LoVo (cell line): ENCODE measurements at places on chromosomes 5 and 9.

GRCh38 chr9:35432076-35432475 is 57.8 kb upstream of the RUSC2 start:
- DNase-seq, result no peak

- no peak for DNase-seq
These were observed 12.7 kb upstream of the ZCCHC7 start for GRCh38 chr9:37107701-37108100.

DNA sequence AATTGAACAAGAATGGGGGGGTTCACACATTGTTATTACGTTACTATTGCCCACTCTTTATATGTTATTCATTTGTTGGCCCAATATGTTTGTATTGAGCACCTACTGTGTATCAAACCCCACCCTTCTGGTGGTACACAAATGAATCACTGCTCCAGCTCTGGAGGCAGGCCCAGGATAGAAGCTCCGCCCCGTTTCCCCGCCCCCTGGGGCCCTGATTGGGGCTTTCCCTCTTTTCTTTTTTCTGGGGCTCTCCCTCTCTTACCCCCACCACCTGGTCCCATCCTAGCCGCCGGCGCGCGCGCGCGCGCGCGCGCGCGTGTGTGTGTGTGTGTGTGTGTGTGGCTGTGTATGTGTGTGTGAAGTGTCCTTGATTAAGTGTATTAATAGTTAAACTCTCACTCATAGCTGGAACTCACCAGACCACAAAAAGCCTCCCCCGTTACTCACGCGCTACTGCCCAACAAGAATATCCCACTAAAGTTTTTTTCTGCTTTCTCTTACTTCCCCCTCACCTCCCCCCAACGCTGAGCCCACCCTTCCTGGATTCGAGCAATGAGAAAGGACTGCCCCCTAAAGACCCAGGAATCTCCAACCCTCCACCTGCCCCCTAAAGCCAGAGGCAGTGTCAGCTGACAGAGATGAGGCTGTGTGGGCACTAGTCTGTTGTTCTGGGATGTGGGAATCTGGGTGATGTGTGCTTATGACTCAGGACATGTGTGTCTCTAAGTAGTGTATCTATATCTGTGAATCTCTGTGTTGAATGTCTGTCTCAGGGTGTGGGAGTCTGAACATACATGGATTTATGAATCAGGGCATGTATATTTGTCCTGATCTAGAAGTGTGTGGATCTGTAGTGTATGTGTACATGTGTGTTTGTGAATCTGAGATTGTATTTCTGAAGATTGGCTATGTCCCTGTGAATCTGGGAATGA is 4.0 kb downstream of the CXXC5 start:
- no peak for DNase-seq

- DNase-seq, result no peak
These were observed 98.3 kb downstream of the SUSD1 start for GRCh38 chr9:112076814-112077213.

GRCh38 chr9:81408951-81409350 is 280.4 kb downstream of the TLE1 start:
- DNase-seq, result no peak

DNA sequence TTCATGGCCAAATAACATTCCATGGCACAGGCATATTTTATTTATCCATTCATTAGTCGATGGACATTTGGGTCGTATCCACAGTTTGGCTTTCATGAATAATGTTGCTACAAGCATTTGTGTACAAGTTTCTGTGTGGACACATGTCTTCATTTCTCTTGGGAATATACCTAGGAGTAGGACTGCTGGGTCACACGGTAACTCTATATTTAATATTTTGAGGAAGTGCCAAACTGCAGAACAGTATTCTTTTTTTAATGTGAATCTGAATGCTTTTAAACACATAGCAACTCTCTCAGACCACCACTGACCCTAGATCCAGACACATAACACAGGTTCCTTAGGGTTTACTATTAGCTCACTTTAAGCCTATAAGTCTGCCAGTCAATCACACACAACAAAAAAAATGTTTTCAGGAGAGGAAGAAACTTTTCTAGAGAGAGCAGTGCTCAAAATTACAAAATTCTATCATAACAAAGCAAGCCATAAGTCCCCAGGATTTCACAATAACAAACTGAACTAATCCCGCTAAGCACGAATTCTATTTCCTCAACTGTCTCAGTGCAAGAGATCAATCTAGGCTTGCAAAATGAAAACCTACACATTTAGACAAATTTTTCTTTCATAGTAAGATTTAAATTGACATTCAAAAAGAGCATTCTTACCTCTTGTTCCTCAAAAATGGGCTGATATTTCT is 41.8 kb upstream of the GABBR2 start:
- DNase-seq, result no peak

GRCh38 chr5:151123897-151124751 is 33.5 kb downstream of the ANXA6 start:
- DNase-seq, result peak; percentile 48

DNA sequence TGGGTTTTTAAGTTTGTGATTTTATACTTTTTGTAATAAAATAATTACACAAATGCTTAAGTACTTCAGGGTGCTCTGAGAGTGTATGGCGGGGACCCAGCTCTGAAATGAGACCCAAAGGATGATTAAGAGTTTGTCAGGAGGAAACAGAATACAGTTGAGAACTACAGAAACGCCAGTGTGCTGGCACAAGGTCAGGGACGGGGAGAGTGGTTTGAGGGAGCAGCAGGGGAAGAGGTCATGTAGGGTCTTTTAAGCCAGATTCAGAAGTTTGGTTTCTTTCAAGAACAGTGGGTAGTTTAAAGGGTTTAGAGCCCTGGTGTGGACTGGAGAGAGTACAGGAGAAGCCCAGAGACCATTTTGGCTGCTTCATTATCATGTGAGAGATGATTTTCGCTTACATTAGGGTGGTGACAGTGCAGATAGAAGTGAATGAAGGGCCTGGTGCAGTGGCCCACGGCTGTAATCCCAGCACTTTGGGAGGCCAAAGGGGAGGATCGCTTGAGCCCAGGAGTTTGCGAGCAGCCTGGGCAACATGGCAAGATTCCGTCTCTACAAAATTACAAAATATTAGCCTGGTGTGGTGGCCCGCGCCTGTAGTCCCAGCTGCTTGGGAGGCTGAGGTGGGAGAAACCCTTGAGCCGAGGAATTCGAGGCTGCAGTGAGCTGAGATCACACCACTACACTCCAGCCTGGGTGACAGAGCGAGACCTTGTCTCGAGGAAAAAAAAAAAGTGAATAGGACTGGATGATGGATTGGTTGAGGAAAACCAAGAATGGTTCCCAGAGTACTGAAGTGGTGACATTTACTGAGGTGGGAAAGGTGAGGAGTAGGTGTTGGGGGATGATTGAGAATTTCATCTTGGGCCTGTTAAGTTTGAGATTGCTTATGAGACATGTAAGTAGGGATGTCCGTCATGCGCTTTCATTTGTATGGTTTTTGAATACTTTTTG is 1.4 kb upstream of the ETF1 start:
- no peak for DNase-seq

DNA sequence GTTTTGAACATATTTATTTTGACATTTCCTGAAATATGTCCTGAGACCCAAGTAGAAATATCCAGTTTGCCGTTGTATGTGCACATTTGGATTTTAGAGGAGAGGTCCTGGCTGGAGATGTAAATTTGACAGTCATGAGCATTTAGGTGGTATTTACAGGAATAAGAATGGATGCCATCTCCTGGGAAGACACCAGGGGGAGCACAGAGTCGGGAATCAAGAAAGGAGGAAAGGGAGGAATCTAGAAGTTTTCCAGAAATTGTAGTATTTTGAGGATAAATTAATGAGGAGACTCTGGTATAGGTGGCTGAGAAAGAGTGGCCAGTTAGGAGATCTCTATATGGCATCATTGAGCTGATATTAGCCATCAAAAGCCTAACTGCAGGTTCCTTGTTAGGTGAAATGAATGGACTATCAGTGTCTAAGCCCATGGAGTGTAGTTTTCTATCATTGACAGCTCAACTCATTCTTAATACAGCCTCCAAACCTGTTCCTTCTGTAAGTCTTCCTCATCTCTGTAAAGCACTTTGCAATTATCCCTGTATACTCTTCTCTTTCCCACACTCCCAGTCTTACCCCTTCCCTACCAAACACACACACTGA is 7.2 kb downstream of the GAPT start:
- DNase-seq, result peak; percentile 43

DNA sequence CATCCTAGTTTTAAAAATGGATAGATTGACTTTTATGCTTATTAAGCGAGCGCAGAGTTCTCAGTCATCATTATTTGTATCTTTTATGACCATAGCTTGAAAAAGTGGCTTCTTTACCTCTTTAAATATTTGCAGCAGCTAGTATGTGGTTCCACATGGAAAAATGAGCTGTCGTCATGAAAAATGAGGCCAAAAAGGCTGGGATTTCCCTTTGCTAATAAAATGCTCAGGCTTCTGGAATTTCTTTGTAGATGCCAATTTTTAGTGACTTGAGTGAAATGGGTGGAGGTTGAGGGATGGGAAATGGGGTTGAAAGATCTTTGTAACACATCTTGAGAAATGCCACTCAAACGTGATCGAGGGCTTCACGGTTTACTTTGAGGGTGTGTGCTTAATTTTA is 35.2 kb downstream of the RAI14 start:
- DNase-seq, result no peak

DNA sequence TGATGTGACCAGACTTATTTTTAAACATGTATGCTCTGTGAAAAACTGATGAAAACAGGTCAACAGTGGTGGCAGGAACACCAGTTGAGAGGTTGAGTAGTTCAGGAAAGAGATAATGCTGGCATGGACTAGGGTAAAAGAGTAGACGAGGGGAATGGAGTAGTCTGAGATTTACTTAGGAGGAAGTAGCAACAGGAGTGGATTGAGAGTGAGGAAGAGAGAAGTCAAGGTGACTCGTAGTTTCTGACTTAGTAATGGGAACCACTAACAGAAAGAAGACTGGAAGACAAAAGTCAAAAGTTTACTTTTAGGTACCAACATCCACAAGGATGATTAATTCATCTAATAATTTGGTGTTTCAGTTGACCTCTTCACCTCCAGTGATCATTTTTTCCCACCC is 3.6 kb downstream of the SRA1 start:
- DNase-seq, result no peak

DNA sequence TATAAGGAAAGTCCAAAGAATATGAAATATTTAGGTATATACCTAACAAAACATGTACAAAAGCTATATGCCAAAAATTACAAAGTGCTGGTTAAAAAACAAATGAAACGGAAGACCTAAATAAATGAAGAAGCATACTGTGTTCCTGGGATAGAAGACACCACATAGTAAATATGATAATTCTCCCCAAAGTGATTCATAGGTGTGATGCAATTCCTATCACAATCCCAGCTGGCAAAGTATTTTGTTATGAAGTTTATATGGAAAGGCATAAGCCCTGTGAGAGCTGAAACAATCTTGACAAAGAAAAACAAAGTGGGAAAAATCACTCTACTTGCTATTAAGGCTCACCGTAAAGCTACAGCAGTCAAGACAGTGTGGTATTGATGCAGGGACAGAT is 2.6 kb upstream of the SMIM23 start:
- no peak for DNase-seq

GRCh38 chr9:14346811-14347405 is 33.0 kb upstream of the NFIB start:
- no peak for DNase-seq

DNA sequence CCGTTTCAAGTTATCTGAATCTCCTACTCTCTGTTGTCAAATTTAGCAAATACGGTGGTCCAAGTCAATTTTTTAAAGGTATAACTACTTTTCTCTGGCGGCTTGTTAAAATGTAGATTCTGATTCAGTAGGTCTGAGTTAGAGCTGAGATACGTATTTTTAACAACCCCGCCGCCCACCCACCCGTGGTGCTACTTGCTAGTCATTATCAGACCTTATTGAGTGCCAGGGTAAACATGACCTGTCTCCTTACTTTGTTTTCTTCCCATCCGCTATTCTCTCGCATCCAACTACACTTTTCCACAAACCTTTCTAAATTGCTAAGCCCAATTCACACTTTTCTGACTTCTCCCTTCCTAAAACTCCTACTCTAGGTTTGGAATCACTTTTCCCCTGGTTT is 694 bp upstream of the PLAA start:
- no peak for DNase-seq

DNA sequence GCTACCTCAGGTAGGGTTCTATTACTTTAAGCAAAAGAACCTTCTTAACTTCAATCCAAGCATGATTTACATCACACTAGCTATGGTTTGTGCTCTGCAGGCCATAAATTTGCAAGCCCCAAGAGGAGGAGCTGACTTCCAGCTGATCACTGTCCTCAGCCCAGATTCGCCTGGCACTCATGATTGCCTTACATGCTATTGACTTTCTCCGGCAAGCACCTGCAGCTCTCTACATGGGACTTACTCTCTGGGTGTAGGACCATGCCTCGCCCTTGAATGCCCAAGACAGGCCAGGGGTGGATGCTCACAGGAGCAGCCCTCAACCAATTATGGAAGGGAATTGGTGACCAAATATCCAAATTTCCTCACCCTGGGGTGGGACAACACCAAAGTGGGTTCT is 99.8 kb downstream of the ESM1 start:
- DNase-seq, result no peak

DNA sequence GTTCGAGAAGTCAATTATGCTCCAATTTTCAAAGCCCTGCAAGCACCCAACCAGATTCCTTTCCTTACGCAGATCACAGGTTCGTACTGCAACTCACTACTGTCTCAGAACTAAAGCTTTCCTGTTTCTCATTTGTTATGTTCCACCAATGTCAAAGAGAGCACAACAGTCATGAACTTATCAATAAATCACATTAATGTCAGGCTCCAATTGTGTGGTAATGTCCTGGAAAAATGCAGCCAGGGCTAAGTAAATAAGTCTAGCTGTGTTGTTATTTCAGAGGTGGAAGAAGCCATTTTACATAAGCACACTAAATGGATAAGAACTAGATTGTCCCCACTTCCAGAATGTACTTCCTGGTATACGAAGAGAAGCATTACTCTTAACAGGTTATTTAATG is 488.6 kb upstream of the PTGER4 start:
- no peak for DNase-seq

DNA sequence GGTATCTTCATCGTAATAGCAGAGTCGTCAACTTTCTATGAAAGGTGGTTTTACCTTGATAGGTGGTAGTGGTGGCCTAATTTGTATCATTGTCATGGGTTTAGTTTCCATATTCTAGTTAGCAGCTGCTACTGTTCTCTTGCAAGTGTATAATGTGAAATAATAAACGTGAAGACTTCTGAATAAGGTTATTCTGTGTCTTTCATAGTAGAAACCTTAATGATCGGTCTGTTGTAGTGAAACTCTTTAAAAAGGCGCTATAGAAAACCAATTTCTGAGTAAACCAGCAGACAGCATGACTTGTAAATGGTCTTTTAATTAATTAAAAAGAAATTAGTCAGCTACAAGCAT is 1.6 kb downstream of the SET start:
- DNase-seq, result no peak

GRCh38 chr5:157050050-157050449 is 8.9 kb downstream of the HAVCR1 start:
- DNase-seq, result no peak
